ENCODE measurements at places on chromosomes 3 and 15.

DNA sequence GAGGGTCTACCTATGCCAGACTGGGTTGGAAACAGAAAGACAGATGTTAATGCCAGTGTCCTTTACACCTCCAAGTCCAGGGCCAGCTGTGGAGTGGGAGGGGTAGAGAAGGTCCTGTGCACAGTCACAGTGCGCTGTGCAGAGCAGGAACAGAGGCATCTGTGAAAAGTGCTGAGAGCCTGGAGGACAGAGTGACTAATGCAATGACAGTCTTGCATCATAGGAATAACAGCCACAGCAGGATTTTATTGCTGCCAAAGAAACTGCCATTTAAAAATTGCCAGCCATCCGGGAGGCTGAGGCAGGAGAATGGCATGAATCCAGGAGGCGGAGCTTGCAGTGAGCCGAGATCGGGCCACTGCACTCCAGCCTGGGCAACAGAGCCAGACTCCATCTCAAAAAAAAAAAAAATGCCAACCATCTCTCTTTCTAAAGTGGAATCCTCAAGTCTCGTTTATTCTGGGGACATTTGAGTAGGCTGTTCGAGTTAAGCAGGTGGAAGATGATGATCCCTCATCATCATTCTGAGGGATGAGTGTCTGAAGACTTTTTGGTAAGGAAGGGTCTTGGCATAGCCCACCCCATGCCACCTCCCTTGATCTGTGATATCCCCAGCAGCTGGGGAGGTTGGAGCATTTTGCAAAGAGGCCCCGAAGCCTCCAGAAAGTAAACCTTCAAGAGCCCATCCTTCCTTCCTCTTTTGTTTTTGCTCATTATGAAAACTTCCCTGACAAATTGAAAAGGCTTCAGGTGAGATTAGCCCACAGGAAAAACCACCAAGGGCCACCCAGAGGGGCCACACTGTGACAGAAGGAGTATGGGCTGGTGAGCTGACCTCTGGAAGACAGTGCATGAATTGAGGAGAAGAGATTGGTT lies 7.7 kb downstream of the CCR2 start:
- no peak overlapping the region for H3K4me3 ChIP-seq
- H3K27ac ChIP-seq, result no peak overlapping the region
- peaks cover 31% of the 10 kb centered on the region for H3K4me1 ChIP-seq
- H3K36me3 ChIP-seq, result peaks cover 5% of the 10 kb centered on the region
- peaks cover 75% of the 10 kb centered on the region for H3K27me3 ChIP-seq

GRCh38 chr15:88440021-88440420 lies 27.2 kb downstream of the MRPL46 start:
- DNase-seq, result no peak
- no peak overlapping the region for H3K4me3 ChIP-seq
- peaks cover 2% of the 10 kb centered on the region for H3K4me1 ChIP-seq
- peaks cover 27% of the 10 kb centered on the region for H3K27me3 ChIP-seq
- no peak overlapping the region for H3K27ac ChIP-seq
- no peaks in the 10 kb centered on the region for H3K36me3 ChIP-seq

DNA sequence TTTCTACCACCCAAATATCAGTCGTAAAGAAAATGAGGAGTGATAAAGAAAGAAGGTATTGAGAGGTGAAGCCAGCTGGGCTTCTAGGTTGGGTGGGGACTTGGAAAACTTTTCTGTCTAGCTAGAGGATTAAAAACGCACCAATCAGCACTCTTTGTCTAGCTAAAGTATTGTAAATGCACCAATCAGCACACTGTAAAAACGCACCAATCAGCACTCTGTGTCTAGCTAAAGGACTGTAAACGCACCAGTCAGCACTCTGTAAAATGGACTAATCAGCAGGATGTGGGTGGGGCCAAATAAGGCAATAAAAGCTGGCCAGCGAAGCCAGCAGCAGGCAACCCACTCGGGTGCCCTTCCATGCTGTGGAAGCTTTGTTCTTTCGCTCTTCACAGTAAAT lies 13.0 kb upstream of the IQGAP1 start:
- H3K27ac ChIP-seq, result peak overlapping the region; percentile 21
- peaks cover 31% of the 10 kb centered on the region for H3K4me1 ChIP-seq
- H3K4me3 ChIP-seq, result no peak overlapping the region
- no peaks in the 10 kb centered on the region for H3K27me3 ChIP-seq
- no peak for DNase-seq

- no peak for DNase-seq
- H3K27me3 ChIP-seq, result peaks cover 12% of the 10 kb centered on the region
- H3K36me3 ChIP-seq, result no peaks in the 10 kb centered on the region
- no peaks in the 10 kb centered on the region for H3K4me1 ChIP-seq
- no peak overlapping the region for H3K27ac ChIP-seq
Observed at GRCh38 chr15:76084256-76084655, 24.5 kb downstream of the TMEM266 start.

- H3K4me3 ChIP-seq, result no peak overlapping the region
- no peak for DNase-seq
- H3K27ac ChIP-seq, result no peak overlapping the region
- no peaks in the 10 kb centered on the region for H3K27me3 ChIP-seq
- H3K36me3 ChIP-seq, result peaks cover 54% of the 10 kb centered on the region
Observed at GRCh38 chr3:197718891-197719290, 17.8 kb downstream of the RUBCN start.

- no peaks in the 10 kb centered on the region for H3K36me3 ChIP-seq
- H3K27ac ChIP-seq, result no peak overlapping the region
- H3K4me3 ChIP-seq, result no peak overlapping the region
- DNase-seq, result no peak
- no peaks in the 10 kb centered on the region for H3K4me1 ChIP-seq
- no peaks in the 10 kb centered on the region for H3K27me3 ChIP-seq
Observed at GRCh38 chr3:5731100-5731499, 543.6 kb downstream of the EDEM1 start.

DNA sequence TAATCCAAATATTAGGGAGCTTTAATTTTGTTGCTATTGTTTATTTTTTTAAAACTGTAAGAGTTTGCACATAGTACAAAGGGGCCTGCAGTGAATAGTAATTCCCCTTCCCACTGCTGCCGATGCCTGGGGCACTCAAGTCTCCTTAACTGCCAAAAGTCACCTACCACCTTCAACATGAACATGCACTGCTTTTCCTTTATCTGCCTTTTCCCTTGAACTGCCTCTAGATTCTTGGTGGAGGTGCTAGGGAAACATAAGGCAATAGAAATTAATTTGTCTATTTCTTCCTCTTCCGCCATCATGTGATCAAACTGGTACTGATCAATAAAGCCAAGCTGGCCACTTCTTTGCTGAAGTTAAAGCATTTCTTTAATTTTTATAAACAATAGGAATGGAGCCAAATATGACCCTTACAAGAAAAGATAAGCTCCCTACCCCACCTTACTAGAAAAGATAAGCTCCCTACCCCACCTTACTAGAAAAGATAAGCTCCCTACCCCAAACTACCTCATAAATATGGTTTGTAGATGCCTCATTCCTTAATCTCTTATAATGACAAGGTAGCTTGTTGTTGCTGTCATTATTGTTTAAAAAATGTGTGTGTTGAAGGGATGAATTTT lies 17.4 kb upstream of the ACAP2 start:
- peaks cover 10% of the 10 kb centered on the region for H3K4me1 ChIP-seq
- no peak overlapping the region for H3K27ac ChIP-seq
- DNase-seq, result no peak

GRCh38 chr15:81326466-81327212 lies 2.7 kb upstream of the STARD5 start:
- no peak overlapping the region for H3K4me3 ChIP-seq
- peaks cover 26% of the 10 kb centered on the region for H3K4me1 ChIP-seq
- DNase-seq, result no peak
- H3K27ac ChIP-seq, result no peak overlapping the region
- H3K36me3 ChIP-seq, result peaks cover 5% of the 10 kb centered on the region

DNA sequence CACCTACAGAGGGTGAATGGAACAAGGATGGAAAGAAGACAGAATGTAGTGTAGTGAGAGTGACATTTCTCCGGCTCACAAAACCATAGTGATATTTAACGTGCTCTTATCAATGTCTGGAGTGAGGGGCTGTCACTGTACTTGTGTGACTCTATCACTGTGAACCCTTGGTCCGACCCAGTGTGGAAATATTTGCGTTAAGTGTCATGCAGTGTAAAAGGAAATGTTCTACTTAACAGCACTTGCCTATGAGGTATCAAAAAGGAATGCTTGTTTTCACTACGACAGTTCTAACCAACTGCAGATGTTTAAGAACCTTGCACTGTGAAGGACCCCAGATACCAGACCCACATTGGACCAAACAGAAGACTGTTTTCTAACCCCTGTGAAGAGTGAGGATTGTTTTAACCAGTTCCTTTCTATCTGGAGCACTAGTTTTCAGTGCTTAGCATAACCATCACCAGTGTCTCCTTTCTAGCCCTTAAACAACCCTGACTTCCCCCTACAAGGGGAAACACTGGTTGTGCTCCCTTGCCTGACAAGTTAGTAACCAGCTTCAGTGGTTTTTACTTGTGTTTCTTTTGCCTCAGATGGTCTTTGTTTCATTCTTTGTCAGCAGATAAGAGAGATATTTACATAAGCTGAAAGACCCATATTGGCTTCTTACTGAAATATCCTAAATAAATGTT lies 144.7 kb upstream of the ABHD17C start:
- H3K27ac ChIP-seq, result no peak overlapping the region
- peaks cover 31% of the 10 kb centered on the region for H3K27me3 ChIP-seq
- no peaks in the 10 kb centered on the region for H3K36me3 ChIP-seq
- no peak for DNase-seq
- H3K4me1 ChIP-seq, result peaks cover 13% of the 10 kb centered on the region
- no peak overlapping the region for H3K4me3 ChIP-seq

DNA sequence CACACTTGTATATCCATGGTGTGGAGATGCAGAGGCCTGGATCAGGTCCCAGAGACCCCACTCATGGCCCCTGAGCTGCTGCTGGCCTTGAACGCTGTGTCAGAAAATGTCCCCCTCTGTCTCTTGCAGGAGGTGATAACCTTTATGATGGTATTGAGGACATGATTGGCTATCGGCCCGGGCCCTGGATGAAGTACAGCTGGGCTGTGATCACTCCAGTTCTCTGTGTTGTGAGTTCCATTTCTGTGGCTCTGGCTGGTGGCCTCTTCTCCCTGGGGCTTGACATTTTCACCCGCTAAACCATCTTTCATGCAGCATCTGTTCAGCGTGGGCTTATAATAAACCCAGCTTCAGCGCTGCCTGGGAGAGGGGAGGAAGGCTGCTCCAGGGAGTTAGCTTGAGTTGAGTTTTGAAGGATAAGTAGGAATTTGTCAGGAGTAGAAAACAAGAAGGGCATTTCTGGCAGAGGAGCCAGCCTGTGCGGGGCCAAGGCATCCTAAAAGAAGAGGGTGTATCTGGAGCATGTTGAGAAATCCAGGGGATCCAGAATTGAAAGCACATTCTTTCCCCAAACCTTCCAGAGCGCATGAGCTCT lies 61.1 kb downstream of the GRIP2 start:
- H3K4me3 ChIP-seq, result no peak overlapping the region
- H3K27me3 ChIP-seq, result no peaks in the 10 kb centered on the region
- H3K27ac ChIP-seq, result no peak overlapping the region
- peaks cover 48% of the 10 kb centered on the region for H3K36me3 ChIP-seq
- no peaks in the 10 kb centered on the region for H3K4me1 ChIP-seq

GRCh38 chr3:100941041-100941440 lies 52.2 kb downstream of the ABI3BP start:
- H3K4me3 ChIP-seq, result no peak overlapping the region
- H3K36me3 ChIP-seq, result no peaks in the 10 kb centered on the region
- no peaks in the 10 kb centered on the region for H3K4me1 ChIP-seq
- H3K27me3 ChIP-seq, result peaks cover 1% of the 10 kb centered on the region

GRCh38 chr15:84391191-84391590 lies 155.6 kb downstream of the GOLGA6L4 start:
- H3K36me3 ChIP-seq, result no peaks in the 10 kb centered on the region
- H3K4me1 ChIP-seq, result no peaks in the 10 kb centered on the region
- peaks cover 2% of the 10 kb centered on the region for H3K27me3 ChIP-seq
- no peak overlapping the region for H3K4me3 ChIP-seq
- no peak for DNase-seq

- H3K4me1 ChIP-seq, result peaks cover 12% of the 10 kb centered on the region
- H3K27me3 ChIP-seq, result peaks cover 21% of the 10 kb centered on the region
- DNase-seq, result no peak
- no peaks in the 10 kb centered on the region for H3K36me3 ChIP-seq
- H3K4me3 ChIP-seq, result no peak overlapping the region
- no peak overlapping the region for H3K27ac ChIP-seq
Observed at GRCh38 chr3:23743141-23743784, 62.5 kb upstream of the UBE2E1 start.

- H3K4me3 ChIP-seq, result no peak overlapping the region
- H3K36me3 ChIP-seq, result peaks cover 3% of the 10 kb centered on the region
- H3K27ac ChIP-seq, result no peak overlapping the region
- peaks cover 12% of the 10 kb centered on the region for H3K4me1 ChIP-seq
- no peaks in the 10 kb centered on the region for H3K27me3 ChIP-seq
Observed at GRCh38 chr3:123610331-123610730, 25.5 kb upstream of the HACD2 start.

DNA sequence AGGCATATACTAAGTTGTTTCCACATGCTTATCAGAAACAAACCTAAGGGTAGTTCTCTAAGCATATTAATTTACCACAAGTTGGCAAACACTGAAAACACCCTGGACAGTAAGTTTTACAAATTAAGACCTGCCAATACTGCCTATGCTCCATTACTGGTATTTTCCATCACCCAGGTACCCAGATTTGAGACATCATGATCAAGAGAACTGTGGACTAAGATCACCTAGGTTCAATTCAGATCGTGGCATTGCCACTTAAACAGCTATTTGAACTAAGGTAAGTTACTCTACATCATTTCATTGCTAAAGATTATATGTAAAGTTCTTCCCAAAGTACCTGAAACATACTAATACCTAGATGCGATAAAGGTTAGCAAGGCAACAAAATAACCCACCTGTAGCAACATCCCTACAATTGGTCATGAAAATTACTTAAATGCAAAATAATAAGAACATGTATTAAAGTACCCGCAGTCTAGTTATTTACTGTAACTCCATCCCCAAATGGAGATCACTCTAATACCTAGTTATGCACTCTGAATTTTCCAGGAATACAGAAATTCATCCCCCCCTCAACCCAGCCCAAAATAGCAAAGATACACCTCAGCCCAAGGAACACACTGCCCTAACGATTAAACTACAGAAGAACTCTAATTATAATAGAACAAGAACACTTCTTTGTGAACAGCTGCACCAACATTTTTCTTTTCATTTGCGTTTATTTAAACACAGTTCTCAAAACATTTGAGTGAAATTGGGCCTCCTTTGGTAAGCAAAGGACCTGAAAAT lies 21.6 kb downstream of the TRA2B start:
- H3K27me3 ChIP-seq, result no peaks in the 10 kb centered on the region
- H3K4me1 ChIP-seq, result peaks cover 6% of the 10 kb centered on the region
- DNase-seq, result no peak
- no peak overlapping the region for H3K4me3 ChIP-seq
- no peak overlapping the region for H3K27ac ChIP-seq
